ENCODE measurements at places on chromosomes 11 and 22.

- no peak for DNase-seq
These were observed 834 bp upstream of the FADS1 start for GRCh38 chr11:61817471-61818202.

DNA sequence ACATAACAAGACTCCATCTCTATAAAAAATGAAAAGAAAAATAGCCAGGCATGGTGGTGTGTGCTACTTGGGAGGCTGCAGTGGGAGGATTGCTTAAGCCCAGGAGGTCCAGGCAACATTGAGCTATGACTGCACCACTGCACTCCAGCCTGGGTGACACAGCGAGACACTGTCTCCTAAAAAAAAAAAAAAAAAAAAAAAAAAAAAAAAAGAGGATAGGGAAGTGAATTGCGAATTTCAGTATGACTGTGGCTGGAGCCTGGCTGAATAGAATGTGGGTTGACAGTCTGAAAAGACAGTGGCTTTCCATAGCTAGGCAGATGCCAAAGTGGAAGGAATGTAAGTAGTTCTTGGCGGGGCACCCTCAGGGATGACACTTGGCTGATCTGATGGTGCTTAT, 6.4 kb upstream of the LDHAL6A start:
- DNase-seq: no peak

GRCh38 chr11:57513911-57514537, 1.5 kb downstream of the SLC43A1 start:
- peak; percentile 70 for DNase-seq

GRCh38 chr11:107973641-107974040, 35.1 kb upstream of the CUL5 start:
- DNase-seq: no peak

GRCh38 chr11:26805001-26805400, 83.1 kb upstream of the SLC5A12 start:
- DNase-seq: no peak

DNA sequence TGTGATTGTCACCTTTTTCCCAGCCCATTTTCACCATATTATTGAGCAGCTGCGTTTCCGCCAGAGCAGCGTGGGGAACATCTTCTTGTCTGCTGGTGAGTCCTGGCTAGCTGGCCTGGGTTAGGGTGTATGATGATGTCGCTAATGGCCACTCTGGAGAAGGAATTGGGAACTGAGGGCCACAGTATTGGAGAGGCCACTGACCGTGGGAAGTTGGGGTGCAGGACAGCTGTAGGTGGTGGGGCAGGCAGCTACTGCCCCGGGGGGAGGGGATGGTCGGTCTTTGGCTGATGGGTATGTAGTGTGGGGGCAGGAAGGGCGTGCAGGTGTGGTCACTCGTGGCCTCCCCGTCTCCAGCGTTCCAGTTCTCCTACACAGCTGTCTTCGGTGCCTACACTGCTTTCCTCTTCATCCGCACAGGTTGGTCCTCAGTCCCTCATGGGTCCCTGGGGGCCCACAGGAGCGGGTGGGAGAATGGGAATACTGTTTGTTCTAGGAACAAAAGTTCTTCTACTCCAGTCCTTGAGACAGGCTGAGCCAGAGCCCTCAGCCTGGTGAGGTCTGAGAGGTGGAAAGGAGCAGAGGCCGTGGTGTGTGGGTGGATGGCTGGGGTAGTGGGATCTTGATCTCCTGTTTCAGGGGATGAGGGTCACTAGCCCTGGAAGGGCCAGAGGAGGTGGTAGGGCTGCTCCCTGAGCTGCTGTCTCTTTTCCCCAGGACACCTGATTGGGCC, 2.1 kb downstream of the RCE1 start:
- DNase-seq: no peak

GRCh38 chr11:10326012-10326964, 21.4 kb downstream of the ADM start:
- no peak for DNase-seq
